Astrocyte (in vitro differentiated cells and primary cell): ENCODE measurements at places on chromosomes 3 and 15. TPM values are rescaled to one million over a fixed set of nuclear protein-coding genes. Genes with fewer than 3 reads are reported as not detected.
A peak's percentile ranks its signal among the peaks of the same experiment; 100 is the strongest.

- no peak for DNase-seq
- no peaks in the 10 kb centered on the region for H3K27me3 ChIP-seq
- peaks cover 8% of the 10 kb centered on the region for H3K4me1 ChIP-seq
- H3K27ac ChIP-seq: no peak overlapping the region
- no peak overlapping the region for H3K4me3 ChIP-seq
These were observed 42.9 kb upstream of the LRRFIP2 start for GRCh38 chr3:37217098-37217849.

- H3K27ac ChIP-seq: no peak overlapping the region
- DNase-seq: peak; percentile 35
- H3K4me3 ChIP-seq: no peak overlapping the region
- no peaks in the 10 kb centered on the region for H3K36me3 ChIP-seq
- H3K27me3 ChIP-seq: peaks cover 9% of the 10 kb centered on the region
- no peaks in the 10 kb centered on the region for H3K4me1 ChIP-seq
These were observed 33.3 kb upstream of the VPS33B start for GRCh38 chr15:91055548-91056331.

- H3K27me3 ChIP-seq: no peaks in the 10 kb centered on the region
- DNase-seq: no peak
- H3K36me3 ChIP-seq: no peaks in the 10 kb centered on the region
These were observed 69.5 kb upstream of the CMC1 start for GRCh38 chr3:28171962-28172361.

DNA sequence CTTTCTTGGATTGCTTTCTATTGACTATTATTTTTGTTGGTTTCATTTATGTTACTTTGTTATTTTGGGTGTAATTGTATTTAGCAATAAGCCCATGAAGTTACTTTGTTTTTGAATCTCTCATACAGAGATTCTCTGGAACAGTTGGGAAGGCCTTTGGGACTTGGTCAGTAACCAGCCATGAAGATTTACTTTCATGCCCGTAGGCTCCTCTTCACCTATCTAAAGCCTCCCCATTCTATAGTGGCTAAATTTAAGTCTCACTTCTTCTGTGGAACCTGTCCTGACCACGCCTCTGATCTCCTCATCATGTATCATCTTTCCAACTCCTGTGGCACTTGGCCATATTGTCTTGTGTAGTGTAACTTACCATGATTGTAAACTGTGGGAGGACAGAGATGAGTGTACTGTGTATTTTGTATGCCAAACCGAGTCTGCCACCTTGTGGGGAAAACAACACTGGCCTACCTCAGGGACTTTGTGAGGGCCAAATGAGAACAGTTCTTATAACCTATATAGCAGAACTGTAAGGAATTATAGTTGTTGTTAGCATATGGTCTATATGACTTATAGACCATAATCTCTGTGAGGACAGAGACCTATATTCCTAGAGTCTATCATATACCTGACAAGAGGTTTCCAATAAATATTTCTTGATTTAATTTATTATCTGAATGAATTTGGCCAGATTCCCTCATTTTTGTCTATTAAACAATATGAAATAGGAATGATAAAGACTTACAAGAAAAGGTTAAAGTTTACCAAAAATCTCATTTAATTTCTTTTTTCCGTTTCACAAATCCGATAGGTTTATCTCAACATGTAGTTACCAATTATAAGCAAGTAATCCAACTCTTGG is 75.0 kb downstream of the STARD9 start:
- peak; percentile 67 for DNase-seq
- no peak overlapping the region for H3K4me3 ChIP-seq
- no peak overlapping the region for H3K27ac ChIP-seq
- no peaks in the 10 kb centered on the region for H3K4me1 ChIP-seq

CPB1 gene
- not detected in 2 replicates for total RNA-seq

ZFYVE19 gene
- 13.0 and 13.2 TPM in 2 replicates for total RNA-seq

MED12L gene
- total RNA-seq: 5.0 and 8.2 TPM in 2 replicates

- H3K27me3 ChIP-seq: peaks cover 23% of the 10 kb centered on the region
- H3K27ac ChIP-seq: no peak overlapping the region
- no peaks in the 10 kb centered on the region for H3K36me3 ChIP-seq
- no peak for DNase-seq
These were observed 1.7 kb downstream of the KLHL40 start for GRCh38 chr3:42686832-42687650.

TTLL13 gene
- 0.14 TPM in 1 of 2 replicates, not detected in the other for total RNA-seq

MYH15 gene
- total RNA-seq: 0.36 and 0.59 TPM in 2 replicates

GRIP2 gene
- total RNA-seq: 3.1 and 3.3 TPM in 2 replicates

DNA sequence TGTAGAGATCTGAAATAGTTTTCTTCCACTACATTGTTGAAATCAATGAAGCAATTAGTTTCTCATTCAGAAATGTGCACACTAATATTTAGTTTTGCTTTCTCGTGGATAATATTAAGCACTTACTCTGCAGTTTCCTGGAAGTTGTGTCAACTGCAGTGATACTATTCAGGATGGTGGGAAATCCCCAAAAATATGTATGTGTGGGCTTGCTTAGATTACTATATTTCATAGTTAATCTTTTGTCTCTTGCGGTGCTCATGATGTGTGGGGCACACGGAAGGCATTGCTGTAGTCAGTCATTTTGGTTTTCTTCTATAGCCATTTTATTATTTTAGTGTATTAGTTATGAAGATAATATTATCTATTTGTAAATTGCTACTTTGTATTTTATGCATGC is 19.7 kb downstream of the RAB11A start:
- H3K4me1 ChIP-seq: no peaks in the 10 kb centered on the region
- no peak overlapping the region for H3K27ac ChIP-seq
- H3K4me3 ChIP-seq: no peak overlapping the region
- peaks cover 35% of the 10 kb centered on the region for H3K36me3 ChIP-seq
- no peaks in the 10 kb centered on the region for H3K27me3 ChIP-seq
- no peak for DNase-seq

FOXB1 gene
- 0.96 and 1.3 TPM in 2 replicates for total RNA-seq

- no peaks in the 10 kb centered on the region for H3K36me3 ChIP-seq
- DNase-seq: peak; percentile 96
- no peak overlapping the region for H3K27ac ChIP-seq
- H3K4me1 ChIP-seq: peaks cover 5% of the 10 kb centered on the region
These were observed 67.2 kb upstream of the TP63 start for GRCh38 chr3:189563853-189564563.

GRCh38 chr3:143150071-143150470 is 30.5 kb downstream of the CHST2 start:
- no peaks in the 10 kb centered on the region for H3K36me3 ChIP-seq
- H3K4me1 ChIP-seq: no peaks in the 10 kb centered on the region
- no peak overlapping the region for H3K4me3 ChIP-seq
- no peaks in the 10 kb centered on the region for H3K27me3 ChIP-seq
- DNase-seq: no peak
- H3K27ac ChIP-seq: no peak overlapping the region

DNA sequence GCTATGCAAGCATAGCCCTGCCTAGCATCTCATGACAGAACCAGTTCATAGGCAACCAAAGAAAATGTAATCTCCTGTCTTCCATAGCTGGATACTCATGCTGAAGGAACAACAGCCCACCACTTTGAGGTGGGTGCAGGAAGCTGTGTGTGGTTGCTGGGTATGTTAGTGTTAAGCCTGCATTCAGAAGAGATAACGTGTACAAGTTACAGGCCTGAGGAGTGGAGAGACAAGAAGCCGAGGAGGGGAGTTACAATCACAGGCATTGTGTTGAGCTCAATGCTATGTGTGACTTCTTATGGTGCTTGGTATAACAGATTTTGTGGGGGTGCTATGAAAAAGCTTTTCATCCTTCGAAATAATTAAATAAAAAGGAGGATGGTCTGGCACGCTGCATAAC is 42.8 kb upstream of the SECISBP2L start:
- no peak for DNase-seq
- H3K27ac ChIP-seq: no peak overlapping the region
- no peaks in the 10 kb centered on the region for H3K27me3 ChIP-seq
- H3K4me1 ChIP-seq: peaks cover 1% of the 10 kb centered on the region
- no peaks in the 10 kb centered on the region for H3K36me3 ChIP-seq
- no peak overlapping the region for H3K4me3 ChIP-seq
